Frontal cortex (tissue), 4 donors: ENCODE measurements at places on chromosomes 12 and 14.

- no peak for DNase-seq
Measured at GRCh38 chr12:51349026-51349425, 2.5 kb upstream of the CELA1 start.

- DNase-seq, result no peak
Measured at GRCh38 chr14:93969082-93969828, 7.1 kb downstream of the ASB2 start.

DNA sequence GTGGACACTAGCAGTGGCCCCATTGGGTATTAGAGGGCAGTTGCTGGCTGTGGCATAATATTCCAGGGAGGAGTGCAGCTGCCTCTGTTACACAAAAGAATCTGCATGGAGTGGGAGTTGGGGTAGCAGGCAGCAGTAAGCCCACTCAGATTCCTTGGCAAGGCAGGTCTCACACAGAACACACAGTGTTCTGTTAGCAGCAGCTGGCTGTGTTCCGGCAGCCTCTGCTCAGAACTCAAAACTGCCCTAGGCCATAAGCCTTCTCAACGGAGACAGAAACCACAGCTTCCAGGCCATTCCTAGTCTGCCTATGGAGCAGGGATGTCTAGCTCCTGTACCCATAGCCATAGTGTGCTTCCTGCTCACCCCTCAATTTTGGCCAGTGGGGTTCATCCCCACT, 1085.4 kb downstream of the SLC6A15 start:
- DNase-seq, result no peak

DNA sequence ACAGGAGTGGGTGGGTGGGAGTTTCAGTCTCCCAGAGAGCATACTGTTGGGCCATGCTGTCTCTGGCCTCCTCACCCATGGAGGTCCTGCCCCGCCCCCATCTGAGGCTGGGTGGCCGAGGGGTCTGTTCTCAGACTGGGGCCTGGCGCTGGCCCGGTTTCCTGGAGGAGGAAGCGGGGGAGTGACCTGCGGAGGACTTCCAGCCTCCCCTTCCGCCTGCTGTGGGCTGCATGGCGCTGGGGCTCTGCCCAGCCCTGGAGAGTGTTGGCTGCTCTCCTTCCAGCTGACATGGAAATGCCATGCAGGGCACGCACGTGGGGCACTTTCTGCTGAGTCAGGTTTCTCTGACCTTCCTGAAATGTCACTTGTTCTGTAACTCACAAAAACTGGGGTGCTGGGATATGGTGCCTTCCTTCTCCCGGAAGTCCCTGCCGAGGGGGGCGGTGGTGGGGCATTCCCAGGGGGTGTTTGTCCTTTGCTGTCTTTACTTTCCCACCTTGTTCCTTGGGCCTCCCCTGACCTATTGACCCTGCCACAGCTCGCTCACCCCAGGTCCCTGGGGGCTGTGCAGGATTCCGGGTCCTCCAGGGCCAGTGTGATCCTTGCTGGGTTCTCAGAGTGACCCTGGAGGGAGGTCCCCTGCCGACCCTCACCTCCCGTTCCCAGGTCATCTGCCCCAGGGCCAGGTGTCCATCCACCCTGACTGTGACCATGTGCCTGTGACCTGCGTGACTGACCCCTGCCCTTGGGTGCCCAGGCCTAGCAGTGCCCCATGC, 23.6 kb downstream of the PACS2 start:
- DNase-seq, result peak; percentile 67

DNA sequence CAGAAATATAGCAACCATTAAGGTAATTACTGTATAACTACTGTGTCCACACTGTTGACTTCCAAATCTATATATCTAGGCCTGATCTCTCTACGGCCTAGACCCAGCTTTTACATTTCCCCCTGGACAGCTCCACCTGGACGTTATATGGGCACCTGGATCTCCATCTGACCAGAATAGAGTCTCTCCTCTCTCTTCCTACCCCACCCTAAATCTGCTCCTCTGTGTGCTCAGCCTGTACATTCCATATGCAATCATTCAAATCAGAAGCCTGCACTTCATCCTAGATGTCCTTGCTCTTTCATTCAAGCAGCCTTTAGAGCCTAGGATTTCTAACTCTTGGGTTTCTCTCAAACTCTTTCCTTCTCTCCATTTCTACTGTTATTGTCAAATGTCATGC, 255.0 kb downstream of the PAX9 start:
- no peak for DNase-seq

DNA sequence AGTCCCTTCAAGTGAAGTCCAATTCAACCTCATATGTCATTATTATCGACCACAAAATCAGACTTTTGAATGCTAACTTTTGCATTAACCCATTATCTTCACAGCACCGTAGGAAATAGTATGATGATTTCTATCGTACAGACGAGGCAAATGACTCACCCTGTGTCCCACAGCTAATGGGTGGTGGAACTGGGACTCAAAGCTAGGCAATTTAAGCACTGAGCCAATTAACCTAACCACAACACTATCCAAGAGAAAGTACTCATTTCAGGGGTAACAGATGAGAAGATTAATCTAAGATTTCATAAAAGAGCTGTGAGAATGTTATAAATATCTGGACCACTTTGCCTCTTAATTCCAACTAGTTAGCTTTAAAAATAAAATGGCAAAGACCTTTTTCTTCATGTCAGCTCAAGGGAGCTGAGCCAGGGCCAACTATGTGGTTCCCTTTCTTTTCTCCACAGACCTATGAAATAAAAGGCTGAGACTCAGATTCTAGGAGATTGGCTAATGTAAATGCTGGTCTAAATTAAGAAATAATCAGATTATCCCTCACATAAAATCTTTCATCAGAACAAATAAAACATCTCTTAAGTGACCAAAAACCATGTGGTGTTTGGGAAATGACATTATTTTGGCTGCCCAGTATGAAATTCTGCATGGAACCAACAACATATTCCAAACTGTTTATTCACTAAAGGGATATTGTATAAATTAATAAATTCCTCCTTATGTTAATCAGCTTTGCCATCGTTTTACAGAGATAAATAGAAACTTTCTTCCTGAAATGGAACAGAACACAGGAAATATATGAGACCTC, 4.9 kb downstream of the PTGER2 start:
- DNase-seq, result no peak

- DNase-seq, result no peak
Measured at GRCh38 chr14:66081594-66082376, 404.4 kb upstream of the CCDC196 start.

- DNase-seq, result no peak
Measured at GRCh38 chr14:65937079-65937959, 524.8 kb downstream of the FUT8 start.

GRCh38 chr12:29309320-29309902, 71.6 kb downstream of the ERGIC2 start:
- no peak for DNase-seq

- DNase-seq, result peak; percentile 68
Measured at GRCh38 chr12:65556676-65557437, 267.4 kb upstream of the HMGA2 start.

- no peak for DNase-seq
Measured at GRCh38 chr12:131766382-131767107, 55.7 kb downstream of the SFSWAP start.

GRCh38 chr12:102593134-102593533, 112.8 kb upstream of the IGF1 start:
- DNase-seq, result no peak

DNA sequence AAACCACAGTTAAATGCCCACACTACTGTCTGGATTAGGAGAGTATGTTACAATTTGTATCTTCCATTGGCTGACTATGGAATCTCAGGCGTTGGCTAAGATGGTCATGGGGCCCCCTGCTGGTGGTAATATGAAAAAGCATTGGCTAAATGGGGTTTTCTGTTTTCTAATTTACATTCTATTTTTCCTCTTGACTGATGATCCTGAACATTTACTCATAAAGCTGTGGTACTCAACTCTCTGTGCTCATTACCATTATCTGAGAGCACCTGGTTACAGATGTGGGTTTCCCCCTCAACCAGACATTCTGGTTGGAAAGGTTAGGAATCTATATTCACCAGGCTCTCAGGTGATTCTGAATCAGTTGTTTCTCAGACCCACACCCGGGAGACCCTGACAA, 64.8 kb downstream of the WSCD2 start:
- DNase-seq, result peak; percentile 54

- DNase-seq, result no peak
Measured at GRCh38 chr14:54639611-54640010, 72.7 kb downstream of the SAMD4A start.

GRCh38 chr12:89180496-89180895, 171.8 kb downstream of the DUSP6 start:
- DNase-seq, result no peak

- DNase-seq, result no peak
Measured at GRCh38 chr12:7142056-7142644, 12.0 kb downstream of the CLSTN3 start.

GRCh38 chr14:54985156-54985555, 41.7 kb downstream of the WDHD1 start:
- DNase-seq, result no peak

DNA sequence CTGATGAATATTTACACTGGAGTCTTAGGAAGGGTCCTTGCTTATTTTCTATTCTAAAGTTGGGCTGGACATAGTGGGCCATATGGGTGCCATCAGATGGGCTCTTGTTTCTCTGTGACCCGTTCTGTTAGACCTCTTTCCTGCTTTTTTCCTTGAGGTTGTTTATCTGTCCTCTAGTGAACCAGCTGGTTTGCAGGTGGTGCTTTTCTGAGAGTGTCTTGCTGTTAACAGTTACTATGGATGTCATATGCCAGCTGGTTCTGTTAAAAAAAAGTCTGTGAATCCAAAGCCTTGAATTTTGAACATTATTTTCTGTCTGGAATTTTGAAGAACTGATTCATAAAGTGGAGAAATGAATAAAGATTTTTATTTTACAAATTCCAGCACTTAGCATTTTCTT, 29.2 kb downstream of the ZC3H14 start:
- DNase-seq, result no peak

DNA sequence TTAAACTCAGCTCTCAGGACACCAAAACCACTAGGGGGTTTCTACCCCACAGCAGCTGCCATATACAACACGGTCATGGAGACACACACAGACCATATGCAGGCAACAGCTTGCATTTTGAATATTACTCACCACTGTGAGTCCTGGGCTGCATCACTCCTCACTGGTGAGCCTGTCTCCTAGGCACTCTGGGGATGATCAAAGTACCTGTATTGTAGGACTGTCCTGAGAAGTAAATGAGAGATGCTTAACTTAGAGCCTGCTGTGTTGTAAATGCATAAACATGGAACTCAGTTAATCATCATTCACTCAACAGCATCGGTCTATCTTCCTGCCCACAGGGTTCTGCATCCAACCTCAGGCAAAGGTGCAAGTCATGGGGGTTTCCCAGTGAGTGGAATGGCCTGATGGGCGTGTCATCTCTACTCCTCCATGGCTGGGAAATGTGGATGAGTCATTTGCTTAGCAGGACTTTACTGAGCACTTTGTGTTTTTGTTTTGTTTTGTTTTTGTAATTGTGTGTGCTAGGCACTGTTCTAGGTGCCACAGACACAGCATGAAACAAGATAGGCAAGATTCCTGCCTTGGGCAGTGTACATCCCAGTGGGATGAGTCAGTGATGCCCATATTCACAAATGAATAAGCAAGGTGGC, 1141.2 kb upstream of the TMEM132C start:
- no peak for DNase-seq
